ENCODE measurements at places on chromosomes 13 and 19.

DNA sequence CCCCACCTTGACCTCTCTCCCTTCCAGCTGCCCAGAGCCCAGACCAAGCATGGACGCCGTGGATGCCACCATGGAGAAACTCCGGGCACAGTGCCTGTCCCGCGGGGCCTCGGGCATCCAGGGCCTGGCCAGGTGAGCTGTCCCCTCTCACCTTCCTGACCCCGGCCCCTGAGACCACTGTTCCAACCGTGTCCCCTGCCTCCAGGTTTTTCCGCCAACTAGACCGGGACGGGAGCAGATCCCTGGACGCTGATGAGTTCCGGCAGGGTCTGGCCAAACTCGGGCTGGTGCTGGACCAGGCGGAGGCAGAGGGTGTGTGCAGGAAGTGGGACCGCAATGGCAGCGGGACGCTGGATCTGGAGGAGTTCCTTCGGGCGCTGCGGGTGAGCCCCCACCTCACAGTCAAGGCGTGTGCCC is 312 bp downstream of the CAPS start:
- no peak for DNase-seq

DNA sequence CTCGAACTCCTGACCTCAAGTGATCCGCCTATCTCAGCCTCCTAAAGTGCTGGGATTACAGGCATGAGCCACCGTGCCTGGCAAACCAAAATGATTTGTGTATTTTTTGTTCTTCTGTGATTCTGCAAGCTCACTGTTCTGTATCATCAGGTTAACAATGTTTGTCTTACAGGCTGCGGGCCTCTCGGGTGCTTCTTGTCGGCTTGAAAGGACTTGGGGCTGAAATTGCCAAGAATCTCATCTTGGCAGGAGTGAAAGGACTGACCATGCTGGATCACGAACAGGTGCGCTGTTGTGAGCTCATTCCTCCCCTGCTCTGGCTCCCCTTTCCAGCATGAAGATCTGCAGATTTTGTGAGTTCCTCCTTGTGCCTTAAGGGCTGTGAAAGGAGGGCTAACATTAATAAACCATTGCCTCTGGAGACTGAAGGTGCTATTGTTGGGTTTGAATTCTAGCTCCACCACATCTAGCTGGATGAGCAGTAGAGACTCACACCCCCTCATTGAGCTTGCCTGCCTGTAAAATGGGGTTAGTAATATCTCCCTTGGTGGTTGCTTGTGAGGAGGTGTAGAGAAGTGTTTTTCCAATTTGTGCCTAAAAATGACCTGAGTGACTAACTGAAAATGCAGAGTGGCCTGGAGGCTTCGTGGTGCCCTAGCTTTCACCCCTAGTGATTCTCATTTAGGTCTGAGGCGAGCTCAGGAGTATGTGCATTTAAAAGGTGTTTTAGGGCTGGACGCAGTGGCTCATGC is 12.9 kb downstream of the SAE1 start:
- no peak for DNase-seq

DNA sequence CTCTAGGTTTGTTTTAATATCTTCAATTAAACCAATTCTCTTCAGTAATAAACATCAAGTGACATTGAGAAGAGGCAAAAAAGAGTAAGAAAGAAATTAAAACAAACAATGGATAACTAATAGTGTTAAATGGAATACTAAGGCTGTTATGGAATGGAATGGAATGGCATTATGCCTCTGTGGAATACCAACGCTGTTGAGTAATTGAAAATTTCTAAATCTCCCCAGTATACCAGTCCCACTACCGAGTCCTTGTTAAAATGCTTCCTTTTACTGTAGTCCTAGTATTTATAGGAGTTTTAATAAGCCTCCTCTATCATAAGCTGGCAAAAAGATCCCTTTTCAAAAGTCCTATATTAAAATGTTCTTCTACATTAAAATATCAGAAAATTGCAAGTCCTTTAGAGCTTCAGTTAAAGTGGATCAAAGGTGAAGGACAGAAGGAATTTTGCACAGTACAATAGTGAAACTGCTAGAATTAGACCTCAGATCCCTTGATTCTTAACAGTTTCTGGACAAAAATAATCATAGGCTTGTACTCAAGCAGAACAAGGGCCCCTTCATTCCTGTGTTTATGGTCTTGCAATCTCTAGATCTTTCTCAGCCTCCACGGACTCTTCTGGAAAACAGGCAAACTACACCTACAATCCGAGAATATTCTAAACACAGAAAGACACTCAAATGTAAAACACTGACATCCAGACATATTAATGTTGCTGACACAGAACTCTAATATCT is 128.2 kb downstream of the PCDH9 start:
- DNase-seq: no peak

- no peak for DNase-seq
Measured at GRCh38 chr19:39032063-39032918, at the start of gene FBXO27. FBXO27 (minus strand) TSS chr19:39032549; CDS start chr19:39032227, 322 bp downstream.

DNA sequence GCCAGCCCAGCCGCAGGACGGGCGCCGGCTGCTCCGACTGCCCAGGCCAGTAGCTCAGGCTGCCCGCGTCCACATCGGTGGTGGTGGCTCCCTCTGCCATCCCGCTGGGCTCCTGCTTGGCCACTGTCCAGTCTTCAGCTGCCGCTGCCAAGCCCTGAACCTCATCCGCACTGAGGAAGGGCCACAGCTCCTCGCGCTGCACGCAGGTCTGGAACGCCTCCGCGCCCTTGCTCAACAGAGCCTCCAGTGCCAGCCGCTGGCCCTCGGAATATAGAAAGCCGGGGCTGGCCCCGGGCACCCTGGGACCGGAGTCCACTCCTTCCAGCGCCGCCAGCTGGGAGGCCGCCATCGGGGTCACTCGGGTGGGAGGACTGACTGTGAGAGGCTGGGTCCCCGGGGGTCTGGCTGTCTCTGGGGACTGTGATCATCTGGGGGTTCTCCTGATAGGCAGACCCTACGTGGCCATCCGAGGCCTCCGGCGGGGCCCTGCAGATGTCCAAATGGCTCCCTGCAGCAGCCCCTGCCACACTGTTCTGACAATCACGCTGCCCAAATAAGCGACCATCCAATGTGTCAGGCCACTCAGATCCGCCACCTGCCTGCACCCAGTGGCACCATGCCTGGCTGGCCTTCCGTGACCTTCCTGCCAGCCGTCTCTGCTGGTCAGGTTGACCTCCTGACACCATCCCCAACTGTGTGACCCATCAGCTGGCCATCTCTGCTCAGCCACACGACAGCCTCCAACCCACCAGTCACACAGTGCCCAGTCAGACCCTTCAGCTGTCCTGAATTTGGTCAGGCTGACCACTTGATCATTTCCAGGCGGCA is 1.6 kb downstream of the FAM83E start:
- DNase-seq: no peak

DNA sequence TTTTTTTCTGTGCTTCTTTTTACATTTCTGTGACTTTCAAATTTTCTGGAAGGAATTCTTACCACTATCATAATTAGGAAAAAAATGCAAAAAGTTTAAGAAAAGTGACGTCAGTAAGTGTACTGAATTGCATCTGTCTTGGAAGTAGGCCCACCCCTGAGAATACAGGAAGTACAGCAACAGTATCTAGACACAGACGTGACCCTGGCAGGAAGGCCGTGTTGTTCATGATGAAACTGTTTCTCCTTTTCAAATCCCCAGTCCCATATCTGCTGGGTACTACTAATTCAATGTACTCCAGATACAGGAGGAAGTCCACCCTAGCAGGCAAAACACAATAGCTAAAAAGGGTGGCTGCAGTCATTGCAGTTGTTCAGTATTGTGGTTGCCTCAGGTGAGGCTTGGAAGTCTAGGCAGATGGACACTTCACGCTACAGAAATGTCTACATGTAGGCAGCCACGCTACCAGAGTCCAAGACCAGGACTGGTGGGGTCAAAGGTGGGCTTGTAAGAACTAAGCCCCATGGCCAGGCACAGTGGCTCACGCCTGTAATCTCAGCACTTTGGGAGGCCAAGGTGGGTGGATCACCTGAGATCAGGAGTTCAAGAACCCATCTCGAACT is 49.6 kb upstream of the MED4 start:
- DNase-seq: no peak

DNA sequence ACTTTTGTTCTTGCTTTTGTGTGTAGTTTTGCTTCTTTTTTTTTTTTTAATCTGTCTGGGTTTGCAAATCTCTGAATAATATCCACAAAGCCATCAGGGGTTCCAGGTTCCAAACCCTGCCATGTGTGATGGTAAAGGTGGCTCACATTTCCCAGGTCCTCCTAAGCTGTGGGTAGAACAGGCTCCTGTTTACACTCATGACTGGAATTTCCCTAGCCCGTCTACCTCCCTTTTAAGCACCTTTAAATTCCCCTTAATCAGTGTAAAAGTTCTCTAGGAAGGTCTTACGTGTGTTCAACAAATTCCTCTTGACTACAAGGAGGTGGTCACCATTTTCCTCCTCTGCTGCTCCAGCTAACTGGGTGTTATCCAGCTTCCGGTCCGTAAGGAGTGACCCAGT is 62.8 kb downstream of the EFNB2 start:
- no peak for DNase-seq

DNA sequence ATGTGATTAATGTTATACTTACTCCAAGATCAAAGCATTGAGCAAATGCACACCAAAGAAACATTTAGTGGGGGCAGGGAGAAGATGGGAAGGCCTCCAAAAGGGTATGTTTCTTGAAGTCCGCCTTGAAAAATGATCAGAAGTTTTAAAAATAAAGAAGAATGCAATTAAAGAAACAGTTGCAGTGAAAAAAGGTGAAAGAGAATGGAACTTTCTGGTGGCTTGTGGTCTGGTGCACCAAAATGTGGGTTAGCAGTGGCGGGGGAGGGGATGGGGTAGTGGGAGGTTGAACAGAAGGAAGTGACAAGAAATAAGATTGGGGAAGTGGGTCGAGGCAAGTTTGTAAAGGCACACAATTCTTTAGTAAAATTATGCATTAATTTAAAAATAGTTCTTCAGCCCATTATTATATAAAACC is 2.5 kb downstream of the LCP1 start:
- DNase-seq: no peak

- DNase-seq: no peak
Measured at GRCh38 chr13:113585896-113586295, 1.3 kb downstream of the TFDP1 start.

- DNase-seq: no peak
Measured at GRCh38 chr19:1093811-1094553, 1.2 kb downstream of the POLR2E start.

DNA sequence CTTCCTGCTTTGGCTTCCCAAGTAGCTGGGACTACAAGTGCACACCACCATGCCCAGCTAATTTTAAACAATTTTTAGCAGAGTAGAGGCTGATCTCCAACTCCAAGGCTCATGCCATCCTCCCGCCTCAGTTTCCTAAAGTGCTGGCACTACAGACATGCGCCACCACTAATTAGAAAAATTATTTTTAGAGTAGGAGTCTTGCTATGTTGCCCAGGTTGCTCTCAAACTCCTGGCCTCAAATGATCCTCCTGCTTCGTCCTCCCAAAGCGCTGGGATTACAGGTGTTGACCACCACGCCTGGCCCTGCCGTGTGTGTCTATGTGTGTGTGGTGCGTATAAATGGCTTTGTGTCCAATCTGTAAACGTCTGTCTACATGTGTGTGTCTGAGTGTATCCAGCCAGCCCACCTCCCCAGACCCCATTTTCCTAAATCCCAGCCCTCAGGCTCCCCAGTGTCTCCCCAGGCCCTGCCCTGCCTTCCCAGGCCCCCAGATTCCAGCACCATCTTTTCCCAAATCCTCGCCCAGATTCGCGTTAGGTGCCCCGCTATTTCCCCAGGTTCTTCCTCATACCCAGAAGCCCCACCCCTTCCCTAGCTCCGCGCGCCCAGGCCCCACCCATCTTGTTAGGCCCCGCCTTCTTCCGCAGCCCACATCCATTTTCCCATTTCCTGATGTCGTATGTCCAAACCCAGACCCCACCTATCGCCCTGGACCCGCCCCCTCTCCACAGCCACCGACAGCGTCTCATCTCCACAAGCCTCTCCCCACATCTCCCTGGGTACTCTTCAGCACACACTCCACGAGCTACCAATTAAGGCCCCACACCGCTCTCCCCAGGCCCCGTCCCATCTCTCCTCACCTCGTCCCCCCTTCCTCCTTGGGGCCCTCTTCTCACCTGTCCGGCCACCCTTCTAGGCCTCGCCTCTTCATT is 24.9 kb downstream of the SLC8A2 start:
- peak; percentile 88 for DNase-seq

DNA sequence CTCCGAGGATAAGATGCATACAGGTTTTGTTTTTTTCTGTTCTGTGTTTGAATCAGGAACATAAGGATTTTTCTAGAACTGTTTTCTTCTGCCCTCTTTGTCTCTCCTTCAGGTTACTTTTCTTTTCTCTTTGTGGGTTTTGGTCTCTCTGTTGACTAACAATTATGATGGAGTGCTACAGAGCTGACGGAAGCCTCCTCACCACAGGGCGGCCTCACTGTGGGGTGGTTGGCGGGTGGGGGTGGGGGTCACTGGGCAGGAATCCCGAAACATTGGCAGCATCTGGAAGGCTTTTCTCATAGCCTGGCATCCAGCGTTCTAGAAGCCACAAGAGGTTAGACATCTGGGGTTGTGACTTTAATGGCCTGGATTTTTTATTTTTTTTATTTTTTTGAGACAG is 12.0 kb upstream of the MATK start:
- DNase-seq: no peak

DNA sequence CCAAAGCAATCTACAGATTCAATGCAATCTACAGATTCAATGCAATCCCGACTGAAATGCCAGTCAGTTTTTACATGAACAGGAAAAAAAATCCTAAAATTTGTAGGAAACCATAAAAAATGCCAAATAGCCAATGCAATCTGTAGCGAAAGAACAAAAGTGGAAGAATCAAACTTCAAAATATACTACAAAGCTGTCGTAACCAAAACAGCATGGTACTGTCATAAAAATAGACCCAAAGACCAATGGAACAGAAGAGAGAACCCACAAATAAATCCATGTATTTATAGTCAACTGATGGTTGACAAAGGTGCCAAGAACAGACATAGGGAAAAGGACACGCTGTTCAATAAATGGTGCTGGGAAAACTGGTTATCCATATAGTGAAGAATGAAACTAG is 17.7 kb downstream of the ZNF829 start:
- DNase-seq: no peak

DNA sequence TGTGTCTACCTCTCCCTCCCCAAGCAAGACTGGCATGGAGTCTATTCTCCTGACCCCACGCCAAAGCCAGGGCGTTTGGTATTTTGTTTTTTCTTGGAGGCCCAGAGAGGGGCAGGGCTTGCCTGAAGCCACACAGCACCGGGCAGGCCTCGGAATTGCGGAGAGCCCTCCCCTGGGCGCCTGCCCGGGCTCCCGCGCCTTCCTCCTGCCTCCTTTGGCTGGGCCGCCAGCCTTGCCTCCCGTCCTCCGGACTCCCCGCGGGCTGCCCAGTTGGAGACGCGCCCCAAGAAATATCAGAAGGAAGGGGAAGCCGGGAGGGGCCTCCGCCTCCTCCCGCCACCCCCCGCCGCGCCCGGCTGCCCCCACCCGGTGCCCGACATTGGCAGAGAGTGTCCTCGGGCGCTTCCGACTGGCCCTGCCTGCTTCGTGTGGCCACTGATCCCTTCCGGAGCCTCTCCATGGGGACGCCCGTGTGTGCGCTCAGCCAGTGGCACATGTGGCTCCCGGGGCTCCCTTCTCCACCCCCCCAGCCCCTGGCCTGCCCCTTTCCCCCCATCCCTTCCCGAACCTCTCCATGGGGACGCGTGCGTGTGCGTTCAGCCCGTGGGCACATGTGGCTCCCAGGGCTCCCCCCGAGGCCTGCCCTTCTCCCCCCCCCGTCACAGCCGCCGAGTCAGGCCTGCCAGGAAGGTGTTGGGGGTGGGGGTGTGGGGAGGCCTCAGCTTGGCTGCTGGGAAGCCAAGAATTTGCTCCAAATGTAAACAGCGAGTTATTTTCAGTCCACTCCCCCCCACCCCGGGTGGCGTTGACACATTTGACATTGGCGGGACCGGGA is 37.3 kb downstream of the NFIC start:
- no peak for DNase-seq

- DNase-seq: no peak
Measured at GRCh38 chr13:47519626-47520025, 481.4 kb downstream of the SUCLA2 start.

- DNase-seq: no peak
Measured at GRCh38 chr19:18741124-18742121, 49.7 kb downstream of the COMP start.

Measured in NCI-H187 (cell line).